ENCODE measurements at places on chromosomes 2 and 18.

DNA sequence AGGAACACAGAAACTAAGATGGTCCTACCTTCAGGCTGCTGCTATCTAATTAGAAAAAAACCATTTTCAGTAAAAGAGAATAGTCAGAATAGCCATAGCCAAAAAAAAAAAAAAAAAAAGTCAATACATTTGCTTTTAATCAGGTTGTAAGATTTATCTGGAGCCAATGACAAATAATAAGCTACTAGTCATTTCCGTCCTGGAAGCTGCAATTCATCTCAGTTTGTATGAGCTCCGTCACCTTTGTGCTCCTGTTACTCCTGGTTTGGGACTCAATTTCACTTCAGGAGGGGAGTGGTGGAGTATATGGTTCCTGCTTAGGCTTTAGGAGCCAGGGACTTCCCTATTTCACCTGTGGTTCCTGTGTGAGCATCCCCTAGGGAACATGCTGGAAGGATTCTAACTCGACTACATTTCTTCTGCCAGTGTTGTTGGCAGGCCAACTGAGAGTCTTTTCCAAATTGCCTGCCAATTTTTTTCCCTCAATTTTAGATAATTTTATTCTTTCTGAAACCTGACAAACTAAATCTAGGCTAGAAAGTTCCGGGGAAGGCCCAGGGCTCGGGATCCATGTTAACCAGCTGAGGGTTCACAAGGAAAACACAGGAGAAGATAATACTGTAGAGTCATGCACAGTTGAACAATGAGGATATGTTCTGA, 481.8 kb downstream of the DLGAP1 start:
- DNase-seq = no peak

- no peak for DNase-seq
Measured at GRCh38 chr18:38576349-38576748, 1010.8 kb upstream of the CELF4 start.

- DNase-seq = no peak
Measured at GRCh38 chr2:173996766-173997165, 31.6 kb upstream of the SP3 start.

DNA sequence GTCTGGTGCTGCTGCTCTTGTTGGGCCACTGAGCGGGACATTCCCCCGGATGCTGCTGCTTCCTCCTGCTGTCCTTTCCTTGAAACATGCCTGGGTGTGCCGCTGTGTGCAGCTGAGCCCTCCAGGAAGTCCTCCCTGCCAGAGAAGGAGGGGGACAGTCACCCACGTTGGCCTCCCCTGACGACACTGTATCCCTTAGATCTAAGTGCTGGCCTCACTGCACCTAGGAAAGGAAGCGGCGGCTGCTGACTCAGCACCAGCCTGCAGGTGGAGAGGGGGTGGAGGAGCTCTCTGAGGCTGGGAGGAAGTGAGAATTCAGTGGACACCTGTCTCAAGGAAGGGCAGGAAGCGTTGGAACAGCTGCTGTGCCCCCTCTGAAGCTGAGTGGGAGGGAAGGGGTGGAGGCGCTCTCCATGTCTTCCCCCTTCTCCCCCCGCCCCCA, 239.8 kb downstream of the HAUS1 start:
- no peak for DNase-seq

DNA sequence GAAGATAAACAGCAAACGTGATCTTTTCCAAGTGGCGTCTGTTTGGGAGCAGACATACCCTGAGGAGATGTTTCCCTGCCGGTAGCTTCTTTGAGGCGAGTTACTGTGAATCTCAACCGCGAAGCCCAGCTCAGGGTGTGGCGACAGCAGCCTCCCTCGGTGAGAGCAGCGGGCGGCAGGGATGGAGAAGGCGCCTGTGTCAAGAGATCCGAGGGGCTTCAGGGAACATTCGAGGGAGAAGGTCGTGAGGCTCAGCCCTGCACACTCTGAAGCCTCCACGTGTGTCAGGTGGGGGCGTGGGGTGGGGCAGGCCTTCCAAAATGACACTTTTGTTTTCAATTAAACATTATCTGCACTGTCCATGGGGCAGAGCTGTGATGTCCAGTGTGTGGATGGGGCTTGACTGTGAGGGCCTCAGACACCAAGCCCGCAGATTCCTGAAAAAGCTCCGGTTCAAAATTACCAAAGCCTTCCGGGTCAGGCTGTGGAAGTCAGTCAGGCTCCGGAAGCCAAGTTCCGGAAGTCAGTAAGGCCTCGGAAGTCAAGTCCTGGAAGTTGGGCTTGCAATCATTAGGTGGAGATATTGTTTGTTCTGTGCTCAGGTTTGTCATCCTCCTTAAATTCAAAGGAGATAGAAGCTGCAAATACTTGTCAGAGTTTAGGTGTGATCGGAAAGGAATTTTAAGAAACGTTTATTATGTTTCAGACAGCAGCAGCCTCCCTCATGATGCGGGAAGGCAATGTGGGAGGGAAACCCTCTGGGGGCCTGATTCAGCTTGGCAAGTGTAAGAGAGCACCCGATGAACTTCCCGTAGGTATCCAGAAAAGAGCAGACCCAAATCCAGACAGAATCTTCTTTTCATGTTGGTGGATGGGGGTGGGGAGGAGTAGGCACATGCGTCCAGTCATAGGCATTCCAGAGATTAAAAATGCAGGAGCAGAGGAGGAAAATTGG, 20.7 kb downstream of the SMIM21 start:
- DNase-seq = no peak

GRCh38 chr2:222673273-222673672, 1.8 kb downstream of the MOGAT1 start:
- no peak for DNase-seq

DNA sequence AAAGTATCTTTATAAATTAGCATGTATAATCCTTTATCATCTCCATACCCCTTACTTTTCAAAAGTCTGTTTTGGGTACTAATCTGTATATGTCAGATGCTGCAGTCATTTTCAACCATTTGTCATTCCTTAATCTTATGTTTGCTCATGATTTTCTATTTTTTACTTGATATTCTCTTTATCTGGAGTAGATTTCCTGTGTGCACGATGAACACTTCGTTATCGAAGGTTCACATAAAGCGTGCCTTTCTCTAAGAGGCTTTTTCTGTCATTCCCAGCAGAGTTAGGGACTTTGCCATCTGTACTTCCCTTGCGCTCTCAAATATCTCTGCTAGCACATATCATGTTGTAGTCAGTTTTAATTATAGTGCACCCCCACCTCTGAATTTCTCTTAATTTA, 123.2 kb downstream of the BIRC6 start:
- DNase-seq = no peak

Data from cortex of kidney (tissue), 1 donor.